ENCODE measurements at places on chromosomes 5 and 9.

DNA sequence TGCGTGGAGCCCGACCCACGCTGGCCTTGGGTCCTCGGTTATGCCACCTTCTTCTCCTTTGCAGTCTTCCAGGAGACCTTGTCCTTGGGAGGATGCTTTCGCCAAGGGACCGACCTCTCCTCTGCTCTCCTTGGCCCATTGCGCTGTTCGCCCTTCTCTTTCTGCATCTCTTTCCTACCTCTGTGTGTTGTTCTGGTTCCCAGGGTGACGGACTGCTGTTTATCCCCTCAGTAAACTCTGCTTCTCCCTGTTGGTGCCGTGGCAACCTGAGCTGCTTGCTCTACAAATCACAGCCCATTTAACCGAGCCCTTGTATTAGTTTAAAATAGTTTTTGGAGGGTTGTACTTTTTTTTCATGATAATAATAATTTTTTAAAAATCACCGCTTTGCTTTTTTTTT is 97.9 kb downstream of the DAPK1 start:
- DNase-seq = no peak

DNA sequence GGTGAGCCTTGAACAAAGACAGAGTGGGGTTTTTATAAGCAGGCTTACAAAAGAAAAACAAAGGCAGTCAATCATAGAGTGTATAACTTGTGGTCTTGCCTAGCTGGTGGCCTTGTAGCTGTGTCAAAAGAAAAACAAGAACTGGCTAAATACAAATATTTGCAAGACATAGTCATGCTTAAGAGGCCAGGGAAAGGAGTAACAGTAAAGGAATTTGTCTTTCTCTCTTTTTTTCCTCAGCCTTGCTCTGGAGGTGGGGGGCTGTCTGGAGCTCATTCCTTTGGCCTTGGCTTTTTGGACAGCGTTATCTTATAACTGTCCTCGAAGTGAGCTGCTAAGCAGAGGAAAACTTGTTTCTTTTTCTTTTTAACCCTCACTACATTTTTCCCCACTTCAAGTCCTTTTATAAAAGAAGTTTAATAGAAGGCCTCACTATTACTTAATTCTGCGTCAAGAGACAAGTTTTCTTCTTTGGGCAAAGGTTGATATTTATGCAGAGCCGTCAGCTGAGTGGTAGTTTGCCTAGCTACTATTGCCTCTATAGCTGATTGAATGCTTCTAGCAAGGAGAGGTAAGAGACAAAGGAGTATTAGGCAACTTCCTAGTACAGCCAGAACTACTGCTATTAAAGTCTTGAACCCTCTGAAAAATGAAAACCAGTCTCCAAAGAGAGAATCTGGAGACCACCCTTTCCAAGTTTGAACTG is 14.3 kb downstream of the CEL start:
- DNase-seq = no peak

- DNase-seq = no peak
Measured at GRCh38 chr5:11082404-11082945, 321.4 kb upstream of the DAP start.

- DNase-seq = no peak
Measured at GRCh38 chr5:67058998-67059743, 137.4 kb downstream of the CD180 start.

DNA sequence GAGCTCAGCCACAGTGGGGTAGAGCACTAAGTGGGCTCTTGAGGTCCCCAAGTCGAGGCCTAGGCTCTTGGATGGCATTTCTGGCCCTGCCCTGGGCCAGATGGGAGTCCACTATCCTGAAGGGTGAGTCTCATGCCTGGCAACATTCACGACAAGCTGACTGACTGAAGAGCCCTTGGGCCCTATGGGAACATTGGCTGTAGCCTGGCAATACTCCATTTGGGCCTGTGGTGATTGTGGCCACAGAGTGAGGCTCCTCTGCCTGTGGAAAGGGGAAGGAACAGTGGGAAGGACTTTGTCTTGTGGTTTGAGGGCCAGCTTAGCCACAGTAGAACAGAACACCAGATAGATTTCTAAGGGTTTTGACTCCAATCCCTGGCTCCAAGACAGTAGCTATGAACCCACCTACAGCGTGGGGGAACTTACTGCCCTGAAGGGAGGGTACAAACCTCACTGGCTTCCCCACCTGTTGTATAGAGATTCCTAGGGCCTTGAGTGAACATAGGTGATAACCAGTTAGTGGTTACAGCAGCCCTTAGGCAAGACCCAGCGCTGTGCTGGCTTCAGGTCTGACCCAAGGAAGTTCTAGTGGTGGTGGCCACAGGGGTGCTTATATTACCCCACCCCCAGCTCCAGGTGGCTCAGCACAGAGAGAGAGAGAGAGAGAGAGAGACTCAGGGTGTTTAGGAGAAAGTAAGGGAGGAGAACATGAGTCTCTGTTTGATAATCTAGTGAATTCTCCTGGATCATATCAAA is 72.4 kb downstream of the KIAA0825 start:
- DNase-seq = no peak

GRCh38 chr5:23303435-23303834 is 204.0 kb upstream of the PRDM9 start:
- DNase-seq = no peak

DNA sequence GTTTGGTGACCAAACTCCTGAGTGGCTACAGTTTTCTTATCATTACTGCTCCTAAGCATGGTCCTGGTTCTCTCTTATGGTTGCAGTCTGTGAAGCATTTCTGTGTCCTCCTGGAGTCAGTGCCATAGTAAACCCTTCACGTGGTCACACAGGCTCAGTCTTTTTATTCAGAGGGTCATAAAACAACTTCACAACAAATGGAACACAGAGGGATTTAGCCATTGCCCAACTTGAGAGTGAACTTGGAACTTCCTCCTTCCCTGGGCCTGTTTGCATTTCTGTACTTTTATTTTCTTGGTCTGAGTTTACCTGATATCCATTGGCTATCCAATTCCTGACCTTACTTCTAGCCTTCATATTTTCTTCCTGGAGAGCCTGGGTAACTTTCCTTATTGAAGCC is 144.9 kb downstream of the CCDC192 start:
- no peak for DNase-seq

DNA sequence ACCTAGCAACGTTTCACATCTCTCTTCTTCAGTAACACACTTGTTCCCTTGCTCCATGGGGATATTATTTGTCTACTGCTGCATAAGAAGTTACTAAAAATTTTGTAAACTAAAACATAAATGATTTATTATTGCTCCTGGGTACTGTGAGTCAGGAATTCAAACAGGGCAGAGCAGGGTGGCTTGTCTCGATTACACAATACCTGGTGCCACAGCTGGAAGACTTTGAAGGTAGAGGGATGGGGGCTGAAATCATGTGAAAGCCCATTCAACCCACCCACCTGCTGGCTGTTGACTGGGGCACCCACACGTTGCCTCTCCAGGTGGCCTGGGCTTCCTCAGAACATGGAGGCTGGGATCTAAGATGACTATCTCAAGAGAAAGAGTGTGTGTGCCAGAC is 213.2 kb downstream of the ESM1 start:
- DNase-seq = no peak

DNA sequence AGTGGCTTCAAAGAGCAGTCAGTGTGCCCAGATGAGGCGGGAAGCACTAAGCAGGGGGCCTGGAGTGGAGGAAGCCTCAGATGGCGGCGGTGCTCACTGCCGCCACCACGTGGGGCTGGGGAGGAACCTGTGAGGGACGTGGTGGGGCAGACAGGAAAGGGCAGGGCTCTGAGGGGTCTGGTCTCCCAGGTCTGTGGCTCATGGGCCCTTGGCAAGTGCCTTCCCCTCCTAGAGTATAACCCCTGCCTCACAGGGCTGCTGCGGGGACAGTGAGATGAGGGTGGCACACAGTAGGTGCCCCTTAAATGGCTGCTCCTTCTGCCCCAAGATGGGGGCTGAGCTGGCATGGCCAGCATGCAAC is 26.6 kb downstream of the NR5A1 start:
- DNase-seq = peak; percentile 56

- DNase-seq = no peak
Measured at GRCh38 chr9:91307279-91307678, 54.4 kb downstream of the AUH start.

GRCh38 chr9:38440516-38440915 is 16.3 kb upstream of the IGFBPL1 start:
- DNase-seq = no peak

DNA sequence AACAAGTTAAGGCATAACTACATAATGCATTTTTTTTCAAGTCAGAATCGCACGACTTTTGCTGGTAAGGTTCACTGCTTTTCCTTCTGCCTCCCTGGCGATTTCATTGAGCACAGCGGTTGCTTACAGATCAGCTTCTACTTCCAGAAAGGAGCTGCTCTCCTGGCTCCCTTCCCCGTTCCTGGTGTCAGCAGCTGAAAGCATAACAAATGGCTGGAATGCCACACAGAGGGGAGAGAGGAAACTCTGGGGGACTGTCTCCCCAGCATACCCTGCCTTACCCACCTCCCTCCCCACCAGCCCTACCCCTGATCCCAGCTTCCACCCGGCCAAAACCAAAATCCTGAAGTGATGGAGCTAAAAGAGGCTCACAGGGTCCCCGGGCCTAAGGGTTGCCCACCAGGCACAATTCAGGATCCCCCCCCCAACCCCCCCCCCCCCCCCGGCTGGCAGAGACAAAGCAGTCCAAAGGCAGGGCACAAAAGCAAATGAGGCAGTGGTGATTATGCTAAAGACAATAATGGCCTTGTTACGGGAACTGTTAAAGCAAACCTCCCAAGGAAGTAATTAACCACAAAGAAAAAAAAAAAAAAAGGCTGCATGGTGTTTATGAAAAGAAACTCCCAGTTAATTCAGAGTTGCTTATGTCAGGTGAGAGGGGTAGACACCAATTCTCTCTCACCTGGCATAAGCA is 126.1 kb upstream of the WWC1 start:
- DNase-seq = peak; percentile 48

- DNase-seq = peak; percentile 32
Measured at GRCh38 chr9:137552022-137552768, 516 bp downstream of the MRPL41 start.

DNA sequence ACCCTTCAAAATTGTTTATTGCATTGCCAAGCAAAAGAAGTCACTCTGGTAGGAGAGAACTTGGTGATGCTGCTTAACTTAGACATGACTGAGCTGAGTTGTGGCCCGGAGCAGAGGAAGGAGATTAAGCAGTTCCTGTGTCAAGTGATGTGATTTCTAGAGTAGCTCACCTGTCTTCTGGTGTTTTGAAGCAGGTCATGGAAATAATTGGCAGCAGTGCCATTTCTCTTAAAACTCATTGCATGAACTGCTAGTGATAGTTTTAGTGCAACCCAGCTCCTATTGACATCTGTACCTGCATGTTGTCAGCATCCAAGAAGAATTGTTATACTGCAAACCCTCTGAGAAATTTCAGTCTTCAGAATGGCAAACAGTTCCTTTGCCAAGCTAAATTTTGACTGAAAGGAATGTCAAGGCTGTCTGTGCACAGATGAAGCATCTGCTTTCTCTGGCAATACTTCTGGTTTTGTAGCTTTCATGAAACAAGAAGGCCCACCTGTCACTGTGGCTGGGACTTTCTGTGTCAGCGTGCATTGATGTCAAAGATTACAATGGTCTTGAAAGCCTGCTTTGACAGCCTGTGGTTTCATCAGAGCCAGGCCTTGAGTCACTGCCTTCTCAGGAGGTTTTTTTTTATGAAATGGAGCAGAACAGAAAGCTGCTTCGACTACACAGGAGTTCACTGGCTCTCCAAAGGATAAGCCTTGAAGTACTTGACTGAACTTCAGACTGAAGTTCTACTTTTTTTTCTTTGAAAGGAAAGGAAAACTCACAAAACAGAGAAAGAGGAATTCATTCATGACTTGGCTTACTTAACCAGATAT is 90.6 kb downstream of the RALGPS1 start:
- DNase-seq = no peak

GRCh38 chr5:145921211-145921610 is 15.2 kb upstream of the SH3RF2 start:
- DNase-seq = no peak

DNA sequence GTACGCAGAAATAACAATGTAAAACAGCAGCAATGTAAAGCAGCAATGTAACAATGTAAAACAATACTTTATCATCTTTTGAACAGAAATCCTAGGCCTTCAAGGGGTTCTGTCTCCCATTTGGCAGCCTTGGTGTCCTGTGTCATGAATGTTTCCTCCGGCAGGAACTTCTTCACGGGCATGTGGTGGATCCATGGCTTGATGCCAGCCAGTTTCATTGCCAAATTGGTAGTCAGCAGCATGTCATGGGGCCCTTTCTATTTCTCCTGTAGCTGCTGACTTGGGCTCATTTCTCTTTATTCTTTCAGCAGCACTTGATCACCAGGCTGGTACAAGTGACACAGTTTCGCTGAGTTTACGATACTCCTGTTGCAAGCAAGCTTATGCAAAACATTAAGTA is 275.3 kb downstream of the HTR1A start:
- no peak for DNase-seq

DNA sequence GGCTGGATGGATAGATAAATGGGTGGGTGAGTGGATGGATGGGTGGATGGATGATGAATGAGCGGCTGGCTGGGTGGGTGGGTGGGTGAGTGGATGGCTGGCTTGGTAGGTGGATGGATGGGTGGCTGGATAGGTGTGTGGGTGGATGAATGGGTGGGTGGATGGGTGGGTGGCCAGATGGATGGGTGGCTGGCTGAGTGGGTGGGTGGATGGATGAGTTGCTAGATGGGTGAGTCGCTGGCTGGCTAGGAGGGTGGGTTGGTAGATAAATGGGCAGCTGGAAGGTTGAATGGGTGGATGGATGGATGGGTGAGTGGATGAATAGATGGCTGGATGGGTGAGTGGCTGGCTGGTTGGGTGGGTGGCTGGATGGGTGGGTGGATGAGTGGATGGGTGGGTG is 27.9 kb upstream of the CEP72 start:
- no peak for DNase-seq

GRCh38 chr9:93003552-93004407 is 54.7 kb upstream of the SUSD3 start:
- peak; percentile 31 for DNase-seq

- no peak for DNase-seq
Measured at GRCh38 chr9:124347206-124347967, 67.9 kb downstream of the PSMB7 start.

DNA sequence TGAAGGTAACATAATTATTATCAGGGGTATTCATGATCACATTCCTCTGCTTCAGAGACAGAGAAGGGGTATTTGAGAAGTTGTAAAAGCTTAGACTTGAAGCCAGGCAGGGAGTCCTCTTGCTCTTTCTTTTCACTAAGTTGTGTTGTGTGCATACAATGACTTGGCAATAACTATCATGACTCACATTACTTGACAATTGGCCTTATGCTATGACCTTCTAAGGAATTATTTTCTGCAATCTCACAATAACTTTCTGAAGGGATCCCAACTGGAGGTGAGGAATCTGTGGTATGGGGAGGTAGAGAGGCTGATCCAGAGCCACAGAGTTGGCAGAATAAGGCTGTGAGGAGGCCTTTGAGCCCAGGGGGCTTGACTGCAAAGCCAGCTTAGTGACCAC is 622.3 kb downstream of the MTRR start:
- DNase-seq = no peak
